ENCODE measurements at places on chromosomes 16 and 17. TPM values are rescaled to one million over a fixed set of nuclear protein-coding genes. Genes with fewer than 3 reads are reported as not detected.

GRCh38 chr16:71610447-71610846, 15.5 kb upstream of the MARVELD3 start:
- no peaks in the 10 kb centered on the region for H3K27me3 ChIP-seq
- H3K4me3 ChIP-seq, result no peak overlapping the region
- no peaks in the 10 kb centered on the region for H3K4me1 ChIP-seq
- no peak for DNase-seq
- H3K27ac ChIP-seq, result no peak overlapping the region

DNA sequence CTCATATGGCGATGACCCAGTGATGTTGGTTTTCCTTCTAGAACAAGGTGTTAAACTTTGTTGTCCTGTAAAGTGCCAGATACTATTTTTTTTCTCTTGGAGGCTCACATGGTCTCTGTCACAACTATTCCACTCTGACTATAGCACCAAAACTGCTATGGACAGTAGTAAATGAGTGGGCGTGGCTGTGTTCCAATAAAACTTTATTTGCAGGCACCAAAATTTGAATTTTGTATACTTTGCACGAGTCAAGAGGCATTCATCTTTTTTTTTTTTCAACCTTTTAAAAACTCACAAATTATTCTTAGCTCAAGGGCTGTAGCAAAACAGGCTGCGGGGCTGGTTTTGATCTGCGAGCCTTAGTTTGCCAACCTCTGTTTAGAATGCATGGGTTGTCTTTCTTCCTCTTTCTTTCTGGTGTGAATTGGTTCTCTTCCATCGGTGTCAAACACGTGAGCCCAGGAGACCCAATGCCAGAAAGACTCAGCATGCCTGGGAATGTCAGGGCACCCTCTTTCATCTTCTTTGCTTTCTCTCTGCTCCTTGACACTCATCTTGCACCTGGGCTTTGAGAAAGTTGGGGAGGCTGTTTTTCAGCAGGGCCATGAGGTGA, 2.1 kb downstream of the SYT17 start:
- H3K4me3 ChIP-seq, result no peak overlapping the region
- no peaks in the 10 kb centered on the region for H3K4me1 ChIP-seq
- H3K36me3 ChIP-seq, result no peaks in the 10 kb centered on the region
- DNase-seq, result no peak

- H3K27me3 ChIP-seq, result no peaks in the 10 kb centered on the region
- H3K4me1 ChIP-seq, result peaks cover 57% of the 10 kb centered on the region
- DNase-seq, result no peak
- H3K4me3 ChIP-seq, result no peak overlapping the region
- no peaks in the 10 kb centered on the region for H3K36me3 ChIP-seq
Measured at GRCh38 chr17:48246612-48247011, 139.0 kb downstream of the SNX11 start.

DNA sequence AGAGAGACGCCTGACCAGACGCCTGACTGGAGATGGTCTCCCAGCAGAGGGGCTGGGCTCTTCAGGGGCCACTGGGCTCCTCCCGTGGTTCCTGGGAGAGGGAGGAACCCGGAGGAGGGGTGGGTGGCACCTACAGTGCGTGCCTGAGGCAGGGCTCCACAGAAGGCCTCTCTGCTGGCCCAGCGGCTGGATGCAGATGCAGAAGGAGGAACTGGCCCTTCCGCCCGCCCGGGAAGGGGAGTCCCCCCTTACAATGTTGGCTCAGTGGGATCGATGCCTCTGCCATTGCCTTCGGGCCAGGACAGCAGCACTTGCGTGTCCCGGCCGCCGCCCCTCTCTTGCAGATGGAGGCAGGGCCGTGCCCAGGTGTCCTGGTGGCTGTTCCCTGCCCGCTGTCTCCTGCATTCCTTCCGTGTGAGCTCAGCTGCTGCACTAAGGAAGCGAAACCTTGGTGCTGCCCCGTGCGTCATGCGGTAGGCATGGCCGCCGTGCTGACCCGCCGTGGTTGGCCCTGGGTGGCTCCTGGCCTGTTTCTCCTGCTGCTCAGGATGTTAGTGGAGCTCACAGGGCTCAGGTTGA, 15.1 kb downstream of the BAIAP2 start:
- no peak for DNase-seq
- peaks cover 6% of the 10 kb centered on the region for H3K4me1 ChIP-seq
- no peaks in the 10 kb centered on the region for H3K36me3 ChIP-seq
- H3K27me3 ChIP-seq, result no peaks in the 10 kb centered on the region

GRCh38 chr17:55760643-55761355, 9.9 kb downstream of the PCTP start:
- H3K27me3 ChIP-seq, result no peaks in the 10 kb centered on the region
- peaks cover 63% of the 10 kb centered on the region for H3K4me1 ChIP-seq
- no peak overlapping the region for H3K4me3 ChIP-seq
- H3K27ac ChIP-seq, result no peak overlapping the region
- no peaks in the 10 kb centered on the region for H3K36me3 ChIP-seq
- DNase-seq, result no peak

GRCh38 chr17:75876938-75877751, 1.2 kb downstream of the TRIM47 start:
- peaks cover 16% of the 10 kb centered on the region for H3K4me1 ChIP-seq
- peaks cover 13% of the 10 kb centered on the region for H3K27me3 ChIP-seq
- H3K4me3 ChIP-seq, result peak overlapping the region; percentile 39

DNA sequence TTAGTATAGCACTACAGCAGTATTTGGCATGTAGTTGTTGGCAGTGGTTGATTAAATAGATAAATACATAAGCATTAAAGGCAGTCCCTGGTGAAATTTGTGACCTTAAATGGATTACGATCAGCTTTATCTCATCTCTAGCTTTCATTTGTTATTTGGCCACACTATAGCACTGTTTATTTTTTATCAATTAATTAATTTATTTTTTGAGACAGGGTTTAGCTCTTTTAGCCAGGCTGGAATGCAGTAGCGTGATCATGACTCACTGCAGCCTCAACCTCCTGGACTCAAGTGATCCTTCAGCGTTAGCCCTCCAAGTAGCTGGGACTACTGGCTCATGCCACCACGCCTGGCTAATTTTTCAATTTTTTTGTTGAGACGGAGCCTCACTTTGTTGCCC, 18.7 kb upstream of the ARHGAP17 start:
- no peaks in the 10 kb centered on the region for H3K36me3 ChIP-seq
- H3K27ac ChIP-seq, result no peak overlapping the region
- H3K4me1 ChIP-seq, result peaks cover 10% of the 10 kb centered on the region
- no peaks in the 10 kb centered on the region for H3K27me3 ChIP-seq
- DNase-seq, result no peak

DNA sequence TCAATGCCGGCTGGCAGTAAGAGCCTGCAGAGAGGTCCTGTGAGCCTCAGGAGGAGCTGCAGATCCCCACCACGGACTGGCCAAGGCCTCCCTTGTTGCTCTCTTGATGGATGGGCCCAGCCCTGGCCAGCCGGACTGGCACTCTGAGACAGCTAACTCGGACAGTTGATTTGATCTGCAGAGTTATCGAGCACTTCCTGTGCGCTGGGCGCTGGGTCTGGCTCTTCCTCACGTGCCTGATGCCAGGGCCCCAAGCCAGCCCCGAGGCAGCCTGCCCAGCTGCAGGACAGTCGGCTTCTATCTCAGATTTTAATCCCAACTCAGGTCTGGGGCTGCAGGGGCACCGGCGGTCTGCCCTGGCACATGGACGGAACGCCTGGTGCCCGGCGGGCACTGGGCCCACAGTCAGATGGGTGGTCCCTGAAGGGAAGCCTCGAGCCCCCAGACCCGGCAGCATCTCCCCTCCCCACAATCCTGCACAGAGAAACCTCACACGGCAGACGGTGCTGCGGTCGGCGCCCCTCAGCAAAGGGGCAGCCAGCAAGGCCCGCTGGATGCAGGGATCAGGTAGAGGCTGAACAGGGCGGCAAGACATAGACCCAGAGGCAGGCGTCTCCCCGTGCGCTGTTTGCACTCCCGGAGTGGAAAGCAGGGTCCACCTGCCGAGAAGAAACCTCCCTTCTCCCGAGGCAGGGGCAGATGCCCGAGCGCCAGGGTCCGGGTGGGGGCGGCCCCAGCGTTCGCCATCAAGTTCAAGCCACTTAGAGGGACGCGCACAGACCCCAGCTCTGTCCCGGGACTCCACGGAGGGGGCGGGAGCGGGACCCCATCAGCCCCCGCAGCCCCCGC, 34.0 kb downstream of the TIMM22 start:
- no peaks in the 10 kb centered on the region for H3K27me3 ChIP-seq
- no peak overlapping the region for H3K4me3 ChIP-seq
- H3K4me1 ChIP-seq, result no peaks in the 10 kb centered on the region

NPIPA2 gene
- total RNA-seq, result 7.8 TPM

- no peak overlapping the region for H3K4me3 ChIP-seq
- no peak overlapping the region for H3K27ac ChIP-seq
- no peaks in the 10 kb centered on the region for H3K36me3 ChIP-seq
- DNase-seq, result no peak
- H3K27me3 ChIP-seq, result no peaks in the 10 kb centered on the region
Measured at GRCh38 chr17:524406-524950, 171.9 kb upstream of the RPH3AL start.

DNA sequence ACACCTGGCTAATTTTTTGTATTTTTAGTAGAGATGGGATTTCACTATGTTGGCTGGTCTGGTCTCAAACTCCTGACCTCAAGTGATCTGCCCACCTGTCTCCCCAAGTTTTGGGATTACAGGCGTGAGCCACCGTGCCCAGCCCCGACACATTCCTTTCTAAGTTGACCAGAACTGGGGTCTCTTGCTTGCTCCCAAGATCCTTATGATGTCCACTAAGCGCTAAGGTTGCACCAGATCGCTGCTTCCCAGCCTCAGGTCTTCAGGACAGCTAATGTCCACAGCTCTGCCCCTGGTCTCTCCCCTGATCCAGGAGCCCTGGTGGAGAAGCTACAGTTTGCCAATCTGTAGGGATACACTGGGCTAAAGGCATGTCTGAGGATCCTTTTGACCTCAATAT, 29.5 kb downstream of the NSMCE1 start:
- H3K4me1 ChIP-seq, result peaks cover 42% of the 10 kb centered on the region
- H3K27me3 ChIP-seq, result no peaks in the 10 kb centered on the region
- no peak for DNase-seq
- H3K4me3 ChIP-seq, result no peak overlapping the region
- no peaks in the 10 kb centered on the region for H3K36me3 ChIP-seq
- no peak overlapping the region for H3K27ac ChIP-seq

GRCh38 chr17:4232168-4232813, 31.5 kb downstream of the ANKFY1 start:
- no peaks in the 10 kb centered on the region for H3K27me3 ChIP-seq
- peaks cover 6% of the 10 kb centered on the region for H3K4me1 ChIP-seq
- peak overlapping the region; percentile 37 for H3K27ac ChIP-seq
- H3K4me3 ChIP-seq, result no peak overlapping the region
- peaks cover 45% of the 10 kb centered on the region for H3K36me3 ChIP-seq

DNA sequence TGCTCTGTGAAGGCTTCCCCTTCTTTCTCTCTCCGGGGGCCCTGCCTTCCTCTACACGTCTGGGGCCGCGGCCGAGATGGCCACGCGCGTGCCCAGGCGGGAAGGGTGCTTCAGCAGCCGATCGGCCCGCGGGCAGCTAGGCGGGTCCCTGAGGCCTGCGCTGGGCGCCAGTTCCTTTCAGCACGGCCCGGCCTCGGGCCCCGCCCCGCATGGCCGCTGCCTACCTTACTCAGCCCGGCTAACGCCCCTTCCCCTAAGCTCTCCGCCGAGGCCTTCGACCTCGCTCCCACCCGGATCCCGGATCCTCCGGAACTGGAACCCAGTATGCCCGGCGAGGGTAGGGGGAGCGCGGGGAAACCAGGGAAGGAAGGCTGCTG, 335 bp downstream of the TMEM11 start:
- H3K4me1 ChIP-seq, result no peaks in the 10 kb centered on the region
- DNase-seq, result peak; percentile 27
- peak overlapping the region; percentile 99 for H3K4me3 ChIP-seq
- H3K27me3 ChIP-seq, result no peaks in the 10 kb centered on the region

DNA sequence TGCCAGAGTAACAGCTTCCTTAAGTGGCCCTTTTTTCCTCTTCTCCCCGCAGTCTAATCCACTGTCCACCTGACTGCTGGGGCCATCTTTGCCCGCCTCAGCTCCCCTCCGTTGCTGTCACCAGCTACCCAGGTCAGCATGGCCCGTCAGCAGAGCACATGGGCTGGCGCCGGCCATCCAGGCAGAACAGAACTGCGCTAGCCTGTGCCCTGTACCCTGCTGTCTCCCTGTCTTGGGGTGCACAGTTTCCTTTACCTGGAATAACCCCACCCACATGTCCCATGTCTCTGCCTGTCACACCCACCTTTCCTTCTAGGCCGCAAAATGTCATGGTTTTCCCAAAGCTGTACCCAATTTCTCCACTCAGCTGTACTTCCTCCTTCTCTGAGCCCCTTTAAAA, 55.7 kb downstream of the GNAO1 start:
- H3K4me3 ChIP-seq, result no peak overlapping the region
- no peaks in the 10 kb centered on the region for H3K27me3 ChIP-seq
- no peak for DNase-seq

FAM20A gene
- not detected for total RNA-seq

DNA sequence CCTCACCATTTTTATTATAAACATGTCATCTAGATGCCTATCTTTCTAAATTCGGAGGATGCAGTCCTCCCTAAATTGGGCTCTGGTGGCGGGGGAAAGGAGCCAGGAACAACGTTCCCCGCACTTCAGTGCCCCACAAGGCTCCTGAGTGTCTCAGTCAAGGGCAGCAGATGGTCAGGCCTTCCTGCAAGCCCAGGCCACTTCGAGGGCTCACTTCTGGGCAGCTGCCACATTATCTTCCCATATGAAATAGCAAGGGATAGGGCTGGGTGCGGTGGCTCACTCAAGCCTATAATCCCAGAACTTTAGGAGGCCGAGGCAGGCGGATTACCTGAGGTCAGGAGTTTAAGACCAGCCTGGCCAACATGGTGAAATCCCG, 32.3 kb downstream of the FBXO31 start:
- H3K4me3 ChIP-seq, result no peak overlapping the region
- H3K36me3 ChIP-seq, result no peaks in the 10 kb centered on the region
- no peaks in the 10 kb centered on the region for H3K27me3 ChIP-seq

DNA sequence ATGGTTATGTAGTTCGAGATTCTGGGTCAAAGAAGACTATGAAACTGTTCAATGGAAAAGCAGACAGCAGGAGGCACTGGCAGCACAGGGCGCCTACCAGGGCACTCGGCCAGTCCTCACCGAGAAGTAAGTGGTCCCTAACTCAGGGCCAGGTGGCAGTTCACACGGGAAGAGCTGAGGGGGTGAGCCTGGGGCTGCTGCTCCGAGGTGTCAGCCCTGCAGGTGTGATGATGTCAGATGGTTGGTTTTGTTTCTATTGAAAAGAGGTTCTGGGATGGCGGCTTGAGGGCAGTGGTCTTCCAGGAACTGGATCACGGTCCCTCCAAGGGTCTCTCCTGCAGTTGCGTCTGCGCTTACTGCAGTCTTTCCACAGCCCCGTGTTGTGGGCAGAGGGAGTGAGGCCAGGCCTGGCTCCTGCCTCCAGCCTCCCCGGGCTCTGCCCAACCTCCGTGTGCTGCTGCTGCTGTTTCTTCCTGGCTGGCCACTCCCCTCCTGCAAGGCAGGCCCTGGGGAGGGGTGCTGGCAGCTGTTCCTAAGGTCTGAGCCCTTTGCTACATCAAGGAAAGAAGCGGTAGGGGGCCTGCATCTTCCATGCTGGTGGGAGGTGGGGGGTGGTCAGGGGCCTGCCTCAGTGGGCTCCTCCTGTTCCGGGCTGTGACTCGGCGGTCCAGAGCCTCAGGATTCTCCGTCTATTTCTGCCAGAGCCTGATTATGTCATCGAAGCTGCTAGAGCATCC, 22.6 kb downstream of the RNF213 start:
- no peak overlapping the region for H3K27ac ChIP-seq
- no peaks in the 10 kb centered on the region for H3K4me1 ChIP-seq
- H3K4me3 ChIP-seq, result no peak overlapping the region
- no peaks in the 10 kb centered on the region for H3K27me3 ChIP-seq
- DNase-seq, result no peak
